ENCODE measurements at places on chromosomes 6 and 20.

DNA sequence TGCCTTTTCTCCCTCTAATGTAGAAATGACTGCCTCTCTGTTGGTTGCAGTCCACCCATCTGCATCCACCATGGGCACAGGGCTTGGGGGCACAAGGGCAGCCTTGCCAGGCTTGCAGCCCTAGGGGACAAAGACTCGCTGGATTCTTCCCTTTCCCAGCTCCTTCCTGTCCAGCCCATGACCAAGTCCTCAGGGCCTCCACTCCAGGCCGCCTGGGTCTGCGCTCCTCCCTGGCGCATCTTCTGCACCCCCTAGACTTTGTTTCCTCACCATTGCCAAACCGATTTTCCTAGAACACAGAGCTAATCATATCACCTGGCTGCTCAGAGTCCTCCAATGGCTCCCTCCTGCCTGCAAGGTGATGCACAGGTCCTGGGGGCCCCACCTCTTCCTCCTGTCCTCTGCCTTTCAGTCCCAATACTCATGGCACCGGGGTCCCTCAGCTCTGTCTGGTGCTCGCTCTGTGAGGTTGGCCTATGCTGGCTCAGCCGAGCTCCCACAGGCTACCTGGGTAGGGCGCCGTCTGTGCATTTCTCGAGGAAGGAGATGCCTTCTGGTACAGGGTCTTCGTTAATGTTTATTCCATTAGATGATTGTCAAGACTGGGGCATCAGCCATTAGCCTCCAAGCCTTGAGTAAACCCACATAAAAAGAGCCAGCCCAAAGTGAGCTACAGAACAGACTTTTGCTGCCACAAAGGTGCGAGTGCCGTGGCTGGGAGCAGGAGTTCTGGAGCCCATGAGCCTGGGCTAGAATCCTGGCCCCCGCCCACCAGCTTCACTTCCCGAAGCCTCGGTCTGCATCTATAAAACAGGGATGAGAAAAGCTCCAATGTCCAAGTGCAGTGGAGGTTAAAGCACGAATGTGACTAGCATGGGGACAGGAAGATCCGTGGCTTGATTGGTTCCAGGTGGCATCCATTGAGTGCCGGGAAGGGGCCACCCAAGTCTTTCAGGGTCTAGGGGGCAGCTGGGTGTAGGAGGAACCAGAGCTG is 17.7 kb downstream of the PSMG4 start:
- DNase-seq, result no peak

DNA sequence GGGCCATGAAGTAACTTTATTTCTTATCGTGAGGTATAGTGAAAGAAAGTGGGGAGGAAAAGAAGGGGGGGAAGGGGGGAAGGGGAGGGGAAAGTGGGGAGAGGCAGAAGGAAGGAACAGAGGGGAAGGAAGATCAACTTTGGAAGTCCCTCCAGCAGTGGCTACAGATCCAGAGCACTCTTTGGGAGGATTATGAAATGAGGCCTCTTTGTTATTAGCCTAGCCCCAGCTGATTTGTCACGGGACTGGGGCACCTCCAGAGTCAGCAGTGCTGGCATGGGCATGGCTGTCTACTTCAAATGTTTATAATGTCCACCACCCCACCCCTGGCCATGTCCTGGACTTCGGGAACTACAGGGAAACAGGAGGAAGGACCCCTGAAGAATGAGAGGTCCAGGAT is 7.6 kb downstream of the MOCS1 start:
- DNase-seq, result no peak

GRCh38 chr20:62769346-62770071 is 26.8 kb upstream of the MRGBP start:
- DNase-seq, result no peak

DNA sequence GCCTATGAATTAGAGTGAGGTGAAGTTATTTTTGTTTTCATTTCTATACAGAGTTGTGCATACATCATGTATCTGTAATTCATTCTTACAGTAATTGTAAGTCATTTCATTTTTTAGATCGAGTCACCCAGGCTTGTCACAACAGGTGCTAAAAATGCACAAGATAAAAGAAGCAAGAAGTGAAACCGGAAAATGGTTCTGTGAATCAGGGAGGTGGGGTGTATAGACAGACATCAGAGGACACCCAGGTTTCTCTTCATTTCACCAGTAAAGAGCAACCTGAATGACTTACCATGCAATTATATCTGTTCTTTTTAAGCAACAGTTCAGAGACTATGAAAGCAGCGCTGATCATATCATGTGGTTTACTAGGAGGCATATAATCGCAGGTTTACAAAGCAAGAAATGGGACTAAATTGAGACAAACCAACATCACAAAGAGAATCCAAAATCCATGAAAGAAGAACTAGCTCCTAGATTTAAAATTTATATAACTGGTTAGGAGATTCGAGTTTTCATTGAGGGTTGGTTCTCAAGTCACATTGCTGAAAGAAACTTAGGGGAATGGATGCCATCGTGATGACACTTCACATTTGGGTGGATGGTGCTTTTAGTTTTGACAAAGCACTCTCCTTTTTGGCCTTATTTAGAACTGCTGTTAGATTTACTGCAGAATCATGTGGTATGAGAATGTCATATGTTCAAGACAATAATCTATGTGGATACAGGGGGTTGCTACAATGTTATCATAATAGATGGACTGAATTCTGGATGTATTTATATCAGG is 27.9 kb upstream of the TBC1D7 start:
- no peak for DNase-seq

DNA sequence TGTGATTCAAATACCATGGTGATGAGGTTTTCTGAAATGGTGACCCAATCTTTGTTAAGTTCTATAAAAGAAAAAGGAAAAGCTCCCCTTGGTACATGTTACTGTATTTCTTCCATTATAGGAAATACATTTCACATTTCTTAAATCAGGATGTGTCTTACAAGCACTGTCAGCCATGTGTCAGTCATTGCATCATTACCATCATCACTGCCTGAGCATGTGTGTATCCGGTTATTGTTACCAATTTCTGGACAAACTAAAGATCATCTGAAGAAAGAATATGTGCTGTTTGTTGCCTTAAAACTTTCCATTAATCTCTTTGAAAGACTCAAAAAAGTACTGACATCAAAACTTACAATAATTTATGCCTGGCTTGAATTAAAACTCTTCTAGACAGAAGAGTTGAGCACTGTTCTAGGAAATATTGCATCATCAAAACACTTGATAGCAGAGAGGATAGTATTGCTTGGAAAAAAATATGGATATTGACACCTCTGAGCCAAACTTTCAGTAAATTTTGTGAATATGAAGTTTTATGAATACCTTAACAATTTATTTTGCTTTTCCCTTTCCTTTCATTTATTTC is 7.1 kb upstream of the TSPYL1 start:
- DNase-seq, result no peak

GRCh38 chr20:33744773-33745385 is 13.1 kb downstream of the ZNF341 start:
- DNase-seq, result no peak

GRCh38 chr6:33008944-33009861 is at the start of gene HLA-DOA:
Gene HLA-DOA, minus strand, starts transcription at chr6:33009591.
- no peak for DNase-seq

DNA sequence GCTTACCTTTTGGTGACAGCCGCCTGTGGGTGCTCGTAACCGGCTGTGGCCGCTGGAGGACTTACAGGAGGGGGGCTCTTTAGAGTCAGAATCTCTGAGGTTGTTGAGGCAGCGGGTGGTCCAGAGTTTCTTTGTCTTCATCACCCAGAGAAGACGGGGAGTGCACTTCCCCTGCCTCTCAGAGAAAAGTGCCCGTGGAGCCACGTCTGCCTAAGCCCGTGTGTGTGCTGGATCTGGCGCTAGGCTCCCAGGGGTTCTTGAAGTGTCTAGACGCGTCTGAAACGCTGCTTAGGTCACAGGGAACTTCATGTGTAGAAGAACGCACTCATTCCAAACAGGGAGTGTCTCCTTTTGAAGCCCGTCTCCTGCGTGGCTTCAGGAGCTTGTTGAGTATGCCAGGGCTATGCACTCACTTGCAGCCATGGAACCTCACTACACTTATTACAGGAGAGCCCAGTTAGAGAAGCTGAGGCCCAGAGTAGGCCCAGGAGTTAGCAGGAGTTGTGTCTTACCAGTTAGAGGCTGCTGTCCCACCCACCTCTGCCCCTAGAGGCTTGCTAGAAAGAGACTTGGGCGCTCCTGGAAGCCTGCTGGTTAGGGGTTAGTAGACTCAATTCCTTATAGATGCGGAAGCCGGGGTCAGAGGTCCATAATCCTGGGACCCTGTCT is 1.3 kb downstream of the LSM14B start:
- peak; percentile 33 for DNase-seq

GRCh38 chr20:43786885-43787284 is 60.1 kb upstream of the GTSF1L start:
- DNase-seq, result no peak

DNA sequence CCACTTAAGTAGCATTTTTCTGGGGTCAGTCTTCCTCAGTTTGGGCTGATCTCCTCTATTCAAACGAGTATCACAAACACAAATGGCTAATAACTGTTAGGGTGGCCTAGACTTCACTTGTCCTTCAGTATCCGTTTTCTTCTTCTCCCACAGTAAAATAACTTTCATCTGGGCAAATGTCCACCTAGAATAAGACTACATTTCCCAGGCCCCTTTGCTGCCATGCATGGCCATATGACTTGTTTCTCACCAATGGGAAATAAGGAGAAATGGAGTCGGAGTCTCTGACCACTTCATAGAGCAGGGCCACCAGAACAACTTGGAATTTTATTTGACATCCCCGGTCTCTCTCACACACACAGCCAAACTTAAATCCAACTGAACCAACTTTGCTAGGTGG is 51.4 kb downstream of the SULF2 start:
- DNase-seq, result peak; percentile 36
